ENCODE measurements at places on chromosomes 3 and 15.

DNA sequence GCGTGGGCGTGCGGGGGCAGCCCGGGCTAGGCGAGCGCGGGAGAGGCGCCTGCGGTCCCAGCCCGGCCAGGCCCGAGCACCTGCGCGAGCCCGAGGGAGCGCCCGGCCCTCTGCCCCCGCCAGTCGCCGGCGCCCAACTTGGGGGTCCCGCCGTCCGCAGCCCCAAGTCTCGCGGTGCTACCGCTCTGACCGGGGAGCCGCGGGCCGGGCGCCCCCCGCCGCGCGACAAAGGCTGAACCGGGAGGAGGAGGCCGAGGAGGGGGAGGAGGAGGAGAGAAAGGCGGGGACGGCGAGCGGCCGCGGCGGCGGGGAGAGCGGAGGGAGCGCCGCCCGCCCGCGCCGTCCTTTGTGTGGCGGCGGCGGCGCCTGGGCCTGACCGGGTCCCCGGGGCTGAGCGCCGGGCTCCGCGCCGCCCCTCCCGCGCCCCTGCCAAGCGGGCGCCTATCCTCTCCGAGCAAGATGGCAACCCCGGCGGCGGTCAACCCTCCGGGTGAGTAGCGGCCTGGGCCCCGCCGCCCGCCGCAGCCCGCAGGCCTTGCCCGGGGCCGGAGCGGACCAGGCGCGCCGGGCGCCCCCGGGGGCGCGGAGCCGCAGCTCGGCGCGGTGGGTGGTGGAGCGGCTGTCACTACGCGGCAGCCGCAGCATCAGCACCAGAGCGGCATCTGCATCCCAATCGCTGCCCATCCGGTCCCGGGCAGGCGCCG is at the start of gene ARNT2:
Gene ARNT2 (plus strand): TSS at position 326 of the 704 bp plus-strand sequence. CDS start 134 bp downstream, at position 460.
- DNase-seq, result peak; percentile 57

DNA sequence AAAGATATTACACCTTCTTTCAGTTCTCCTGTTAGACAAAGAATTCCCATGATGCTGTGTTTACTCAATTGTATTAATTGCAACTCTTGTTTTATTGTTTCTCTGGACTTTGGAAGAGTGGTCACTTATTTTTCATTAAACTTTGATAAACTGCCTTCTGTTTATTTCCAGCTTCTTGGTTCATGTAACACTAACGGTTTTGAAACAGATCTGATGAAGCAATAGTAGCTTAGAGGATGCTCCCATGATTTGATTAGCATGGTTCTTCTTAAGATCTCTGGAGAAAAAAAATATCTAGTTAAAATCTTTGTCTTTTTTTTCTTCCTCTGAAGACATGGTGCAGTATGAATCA is 90.1 kb downstream of the FNDC3B start:
- no peak for DNase-seq

DNA sequence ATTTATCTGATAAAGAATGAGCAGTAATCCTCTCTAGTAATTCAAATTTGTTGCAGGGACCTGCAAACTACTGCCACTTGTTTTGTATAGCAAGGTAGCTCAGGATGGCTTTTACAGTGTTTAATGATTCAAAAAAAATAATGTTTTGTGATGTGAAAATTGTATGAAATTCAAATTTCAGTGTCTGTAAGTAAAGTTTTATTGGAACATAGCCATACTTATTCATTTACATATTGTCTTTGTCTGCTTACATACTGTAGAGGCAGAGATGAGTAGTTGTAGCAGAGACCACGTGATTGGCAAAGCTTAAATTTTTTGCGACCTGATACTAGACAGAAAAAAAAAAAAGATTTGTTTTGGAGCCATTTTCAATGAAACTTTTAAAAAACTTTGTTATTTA is 6.5 kb upstream of the UTS2B start:
- no peak for DNase-seq

GRCh38 chr15:57589754-57590153 is 1.9 kb upstream of the MYZAP start:
- no peak for DNase-seq

GRCh38 chr3:89983449-89983848 is 876.0 kb downstream of the EPHA3 start:
- no peak for DNase-seq

DNA sequence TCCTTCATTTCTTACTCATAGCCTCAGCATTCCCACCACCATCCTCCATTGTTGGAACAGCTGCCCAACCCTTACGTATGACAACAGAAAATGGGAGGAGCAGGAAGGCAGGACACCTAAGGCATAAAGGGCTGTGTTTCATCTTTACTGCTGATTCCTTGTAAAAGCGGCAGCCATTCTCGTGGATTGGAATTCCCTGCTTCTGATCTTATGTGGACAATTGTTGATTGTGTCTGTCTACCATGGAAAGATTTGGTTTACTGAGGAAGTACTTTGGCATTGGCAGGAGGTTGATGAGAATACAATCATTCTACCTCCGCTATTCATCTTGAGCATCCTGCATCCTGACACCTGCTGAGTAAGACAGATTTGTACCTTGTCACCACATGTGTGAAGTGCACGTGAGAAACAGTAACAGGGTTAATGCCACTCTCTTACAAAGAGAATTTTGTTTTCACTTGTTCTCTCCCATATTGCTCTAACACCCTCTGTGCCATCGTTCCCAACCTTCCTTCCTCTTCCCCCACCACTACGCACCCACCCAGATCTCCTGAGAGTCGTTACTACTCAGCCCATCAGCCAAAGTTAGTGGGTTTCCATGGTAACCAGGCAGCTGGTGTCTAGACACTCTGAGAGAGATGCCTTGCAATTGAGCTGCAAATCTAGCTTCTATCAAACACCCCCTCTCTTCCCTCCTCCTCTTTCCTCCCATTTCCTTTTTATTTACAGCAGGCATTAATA is 75.7 kb downstream of the GAP43 start:
- no peak for DNase-seq

- no peak for DNase-seq
Observed at GRCh38 chr3:51568996-51569395, 30.5 kb downstream of the RAD54L2 start.

GRCh38 chr3:195727606-195728195 is 6.9 kb downstream of the MUC20 start:
- no peak for DNase-seq

- DNase-seq, result no peak
Observed at GRCh38 chr15:64703632-64703959, 71.8 kb downstream of the RBPMS2 start.

GRCh38 chr3:150504483-150504882 is 41.8 kb downstream of the SERP1 start:
- DNase-seq, result no peak

DNA sequence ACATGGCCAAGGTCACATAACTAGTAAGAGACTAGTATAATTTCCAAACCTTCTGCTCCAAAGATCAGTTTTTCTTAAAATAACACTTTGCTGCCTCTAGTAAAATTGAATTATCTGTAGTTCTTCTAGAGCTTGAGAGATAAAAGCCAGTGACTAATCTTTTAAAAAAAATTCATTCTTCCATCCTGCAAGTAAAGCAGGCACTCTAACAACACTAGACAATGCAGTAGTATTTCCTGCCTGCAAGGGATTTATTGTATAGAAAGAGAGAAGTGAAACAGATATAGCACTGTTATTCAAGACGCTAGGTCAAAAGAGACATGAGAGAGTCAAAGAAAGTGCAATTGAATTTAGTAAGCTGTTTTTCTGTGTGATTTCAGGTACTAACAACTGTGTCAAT is 159.5 kb upstream of the TBC1D5 start:
- DNase-seq, result peak; percentile 20

- DNase-seq, result no peak
Observed at GRCh38 chr3:88618021-88618645, 468.4 kb downstream of the C3orf38 start.

DNA sequence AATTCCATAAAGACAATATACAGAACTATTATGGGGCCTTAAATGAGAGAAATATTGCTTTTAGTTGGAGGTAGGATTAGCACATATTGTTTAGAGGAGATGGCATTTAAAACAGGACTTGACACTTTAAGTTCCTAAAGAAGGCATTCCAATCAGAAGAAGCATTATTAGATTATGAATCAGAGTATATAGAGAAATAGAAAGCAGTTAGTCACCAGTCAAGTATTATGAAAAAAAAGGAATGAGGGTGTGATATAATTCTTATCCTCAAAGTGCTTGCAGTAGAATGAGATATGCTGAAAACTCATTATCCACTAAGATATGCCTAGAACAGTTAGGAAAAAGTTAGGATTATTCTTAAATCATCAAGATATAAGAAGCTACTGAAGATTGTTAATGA is 456.2 kb downstream of the ZNF385D start:
- no peak for DNase-seq

DNA sequence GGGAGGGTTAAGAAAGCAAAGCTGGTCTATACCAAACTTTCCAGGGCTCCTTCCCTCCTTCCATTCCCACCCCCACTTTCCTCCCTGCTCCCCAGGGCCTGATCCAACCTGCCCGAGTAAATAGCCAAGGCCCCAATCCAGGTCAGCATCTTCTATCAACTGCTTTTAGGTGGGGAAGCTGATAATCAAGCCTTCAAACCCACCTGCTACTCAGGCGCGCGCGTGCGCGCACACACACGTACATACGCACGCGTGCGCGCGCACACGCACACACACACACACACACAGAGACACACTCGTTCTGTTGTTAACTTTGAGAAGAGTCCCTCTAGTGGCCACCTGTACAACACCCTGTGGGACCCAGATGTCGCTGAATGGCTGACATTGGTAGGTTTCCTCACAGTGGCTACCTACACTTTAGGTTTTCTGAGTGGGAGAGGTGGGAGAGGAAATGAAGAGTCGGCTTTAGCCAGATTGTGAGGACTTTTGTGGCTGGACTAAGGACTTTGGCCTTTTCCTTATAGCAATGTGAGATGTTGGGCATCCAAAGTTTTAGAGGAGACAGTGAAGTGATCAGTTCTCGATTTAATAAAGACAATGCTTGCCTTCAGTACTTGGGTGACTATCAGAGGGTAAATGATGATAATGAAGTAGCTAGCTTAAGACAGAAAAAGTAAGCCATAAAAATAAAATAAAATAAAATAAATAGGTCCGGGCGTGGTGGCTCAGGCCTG is 179.9 kb upstream of the C2CD4B start:
- peak; percentile 69 for DNase-seq

GRCh38 chr3:131728898-131729642 is 226.3 kb upstream of the MRPL3 start:
- no peak for DNase-seq

DNA sequence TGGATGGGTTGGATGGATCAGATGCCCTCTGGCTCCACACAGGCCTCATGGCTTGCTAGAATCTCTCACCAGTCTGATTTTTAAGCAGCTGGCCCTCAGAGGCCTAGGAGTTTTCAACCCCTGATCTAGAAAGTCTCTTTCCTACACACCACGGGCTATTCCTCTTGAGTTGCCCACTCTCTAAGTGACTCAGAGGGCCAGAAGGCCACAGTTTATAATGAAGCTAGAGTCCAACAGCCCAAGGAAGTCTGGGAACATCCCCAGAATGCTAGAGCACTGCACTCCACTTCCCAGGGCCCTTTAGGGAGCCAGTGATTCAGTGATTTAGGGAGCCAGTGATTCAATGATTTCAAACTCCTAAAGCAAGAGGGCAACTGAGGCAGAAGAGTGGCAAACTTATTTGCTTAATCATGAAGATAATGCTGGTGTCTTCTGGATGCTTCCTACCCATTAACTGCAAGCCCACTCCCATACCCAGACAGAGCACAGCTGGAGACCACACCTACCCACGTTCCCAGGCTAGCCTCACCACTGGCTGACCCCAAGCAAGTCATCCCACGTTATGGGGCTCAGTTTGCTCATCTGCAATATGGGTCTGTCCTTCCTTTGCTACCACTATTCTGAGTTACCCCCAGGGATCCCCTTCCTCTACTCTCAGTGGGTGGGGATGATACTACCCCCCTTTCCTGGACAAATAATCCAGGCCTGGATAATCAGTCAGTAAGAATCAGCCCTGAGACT is 36.7 kb downstream of the ABTB1 start:
- DNase-seq, result no peak

- DNase-seq, result no peak
Observed at GRCh38 chr3:51735950-51736349, 29.1 kb downstream of the GRM2 start.

GRCh38 chr3:7871003-7871560 is 630.5 kb upstream of the LMCD1 start:
- no peak for DNase-seq

DNA sequence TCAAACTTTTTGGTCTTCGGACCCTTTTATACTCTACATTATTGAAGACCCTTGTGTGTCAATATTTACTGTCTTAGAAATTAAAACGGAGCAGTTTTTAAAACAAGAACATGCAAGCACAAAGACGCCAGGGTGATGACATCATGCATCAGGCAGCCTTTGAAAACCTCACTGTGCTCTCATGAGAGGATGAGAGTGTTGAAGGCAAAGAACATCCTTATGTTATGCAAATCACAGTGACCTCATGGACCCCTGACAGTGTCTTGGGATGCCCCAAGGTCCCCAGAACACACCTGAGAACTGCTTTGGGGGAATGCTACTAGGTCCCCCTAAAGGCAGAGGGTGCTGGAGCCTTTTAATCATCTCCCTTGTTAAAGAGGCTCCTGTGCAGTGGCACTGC is 51.6 kb downstream of the CHDH start:
- no peak for DNase-seq

DNA sequence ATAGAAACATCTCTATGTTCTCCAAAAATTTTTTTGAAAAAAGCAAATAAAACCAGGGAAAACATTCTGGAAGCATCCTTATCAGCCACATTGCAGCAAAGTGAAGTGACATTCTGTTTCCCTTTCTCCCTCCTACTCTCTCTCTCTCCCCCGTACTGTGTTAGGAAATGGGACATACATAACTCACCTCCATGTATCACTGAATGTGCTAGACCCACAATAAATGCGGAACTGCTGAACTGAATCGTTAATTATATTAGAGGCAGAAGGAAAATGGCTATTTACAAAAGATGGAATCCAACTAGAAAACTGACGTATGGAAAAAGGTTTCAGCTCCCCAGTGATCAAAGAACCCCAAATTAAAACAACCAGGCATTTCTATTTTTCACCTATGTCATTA is 129.8 kb downstream of the MINAR1 start:
- no peak for DNase-seq

DNA sequence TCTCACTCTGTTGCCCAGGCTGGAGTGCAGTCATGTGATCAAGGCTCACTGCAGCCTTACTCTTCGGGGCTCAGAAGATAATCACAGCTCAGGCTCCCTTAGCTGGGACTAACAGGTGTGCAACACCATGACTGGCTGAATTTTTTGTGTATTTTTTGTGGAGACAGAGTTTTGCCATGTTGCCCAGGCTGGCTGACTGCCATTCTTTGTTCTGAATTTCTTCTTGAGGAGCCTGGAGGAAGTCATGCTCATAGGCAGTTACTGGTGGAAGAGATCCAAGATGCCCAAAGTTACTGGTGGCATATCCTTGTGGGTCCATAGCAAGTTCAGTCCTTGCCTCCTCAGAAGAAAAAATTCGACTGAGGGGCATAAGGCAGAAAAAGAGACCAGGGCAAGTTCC is 16.6 kb upstream of the UBP1 start:
- DNase-seq, result no peak

GRCh38 chr3:124142389-124142970 is 150.6 kb upstream of the ROPN1 start:
- no peak for DNase-seq

DNA sequence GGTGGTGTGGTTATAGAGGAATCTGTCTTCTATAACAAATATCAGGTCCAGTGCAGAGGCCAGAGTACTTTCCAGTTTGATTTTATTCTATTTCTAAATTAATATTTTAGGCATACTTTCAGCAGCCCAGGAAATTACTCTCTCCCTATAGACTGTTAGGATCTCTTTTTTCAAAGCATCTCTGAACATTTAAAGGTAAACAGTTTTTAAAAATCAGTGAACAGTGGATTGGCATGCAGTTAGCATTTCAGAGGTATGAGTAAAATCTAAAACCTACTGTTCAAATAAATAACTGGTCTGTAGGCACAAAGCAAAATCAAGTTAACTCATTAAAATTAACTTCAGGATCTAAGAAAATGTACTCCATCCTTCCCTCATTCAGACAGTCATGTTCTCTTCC is 3.0 kb downstream of the ZBED2 start:
- DNase-seq, result no peak
